T-helper 9 cell (primary cell): ENCODE measurements at places on chromosomes 13 and 19.

- DNase-seq = no peak
Measured at GRCh38 chr13:100619940-100620339, 31.4 kb upstream of the GGACT start.

- DNase-seq = no peak
Measured at GRCh38 chr19:19909654-19910053, 8.9 kb downstream of the ZNF93 start.

GRCh38 chr13:50126993-50127725 lies 111.9 kb downstream of the KCNRG start:
- DNase-seq = peak; percentile 40

DNA sequence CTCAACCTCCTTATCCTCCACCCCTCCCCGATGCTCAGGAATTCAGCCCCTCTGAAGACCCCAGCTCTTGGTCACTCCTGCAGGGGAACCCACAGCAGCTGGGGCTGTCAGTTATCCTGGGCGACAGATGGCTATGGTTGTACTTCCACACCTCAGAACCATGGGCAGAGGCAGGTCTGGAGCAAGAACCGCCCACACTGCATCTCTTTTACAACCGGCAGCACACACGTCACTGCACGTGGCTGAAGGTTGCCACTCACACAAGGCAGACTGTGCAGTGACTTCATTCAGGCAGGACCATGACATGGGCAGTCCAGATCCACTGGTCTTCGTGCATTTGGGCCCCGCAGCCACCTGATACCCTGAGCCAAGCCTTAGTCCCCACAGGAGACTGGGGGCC lies 21.5 kb upstream of the SDHAF1 start:
- DNase-seq = no peak

- DNase-seq = peak; percentile 28
Measured at GRCh38 chr19:17681505-17682125, 6.5 kb downstream of the UNC13A start.

DNA sequence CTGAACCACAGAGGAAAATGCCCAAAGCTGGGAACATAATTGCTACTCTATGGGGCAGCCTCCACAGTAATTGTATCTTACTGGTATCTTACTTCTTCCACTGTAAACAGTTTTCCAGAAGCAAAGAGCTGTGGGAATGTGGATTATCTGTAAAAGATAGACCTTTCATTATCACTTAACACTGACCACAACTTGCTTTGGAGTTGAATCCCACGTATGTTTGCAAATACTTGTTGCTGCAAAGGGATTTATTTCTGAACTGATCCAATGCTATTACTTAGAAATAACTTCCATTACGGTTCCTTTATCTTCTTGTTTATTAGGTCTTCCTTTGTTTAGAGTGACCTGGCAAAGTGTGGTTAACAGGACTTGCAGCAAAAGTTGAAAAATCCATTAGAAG lies 218.1 kb downstream of the KCTD12 start:
- DNase-seq = no peak

DNA sequence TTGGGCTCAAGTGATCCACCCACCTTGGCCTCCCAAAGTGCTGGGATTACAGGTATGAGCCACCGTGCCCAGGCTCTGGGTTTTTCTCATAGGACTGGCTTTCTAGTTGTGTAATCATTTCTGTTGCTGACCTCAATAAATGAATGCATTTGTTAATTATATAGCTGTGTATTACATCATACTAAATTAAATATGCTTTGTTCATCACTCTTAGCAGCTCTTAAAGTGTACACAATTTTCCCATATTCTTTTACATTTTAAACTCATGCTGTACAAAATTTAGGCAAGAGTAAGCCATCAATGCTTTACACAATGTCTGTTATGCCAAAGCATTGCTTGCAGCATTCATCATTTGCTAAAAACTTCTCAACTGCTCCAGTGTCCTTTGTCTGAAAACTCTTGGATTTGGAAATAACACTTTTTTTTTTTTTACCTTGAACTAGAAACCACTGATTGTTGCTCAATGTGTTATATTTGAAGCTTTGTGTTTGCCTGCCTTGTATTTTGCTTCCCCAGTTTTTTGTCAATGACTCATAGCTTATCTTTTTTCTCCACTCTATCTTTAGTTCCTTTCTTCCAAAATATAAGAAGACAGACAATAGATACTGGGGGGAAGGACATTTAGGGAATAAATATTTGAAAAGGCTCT lies 31.4 kb downstream of the CCDC122 start:
- DNase-seq = no peak

- DNase-seq = no peak
Measured at GRCh38 chr19:6509118-6509971, 7.2 kb upstream of the TUBB4A start.

DNA sequence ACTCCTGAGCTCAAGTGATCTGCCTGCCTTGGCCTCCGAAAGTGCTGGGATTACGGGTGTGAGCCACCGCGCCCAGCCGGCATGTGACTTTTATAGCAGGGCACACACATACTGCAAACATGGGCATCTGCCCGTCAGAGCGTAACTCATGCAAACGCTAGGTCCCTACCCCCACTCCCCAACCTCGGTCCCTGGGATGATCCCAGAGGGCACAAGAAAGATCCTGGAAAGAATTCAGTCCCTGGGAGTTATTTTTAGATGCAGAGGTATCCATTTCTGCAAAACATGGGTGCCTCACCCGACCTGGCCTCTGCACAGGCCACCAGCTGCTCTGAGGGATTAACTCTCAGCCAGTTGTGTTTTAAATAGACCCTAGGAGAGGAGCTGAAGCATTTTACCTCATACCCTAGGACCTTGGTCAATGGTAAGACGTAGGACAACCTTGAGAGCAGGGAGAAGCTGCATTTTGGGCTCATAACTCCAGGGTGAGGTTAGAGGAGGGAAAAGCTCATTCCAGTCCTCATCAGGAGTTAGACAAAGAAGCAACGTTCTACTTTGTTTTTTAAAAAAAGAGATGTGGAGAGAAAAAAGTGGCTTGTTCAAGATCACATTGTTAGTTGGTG lies 10.8 kb downstream of the TMEM38A start:
- DNase-seq = no peak

- no peak for DNase-seq
Measured at GRCh38 chr13:98324105-98324504, 147.0 kb upstream of the RNF113B start.

GRCh38 chr19:14394167-14394566 lies 12.9 kb downstream of the ADGRE5 start:
- no peak for DNase-seq

GRCh38 chr13:58893396-58893795 lies 1261.9 kb downstream of the PCDH17 start:
- no peak for DNase-seq

GRCh38 chr13:63184693-63185092 lies 1769.0 kb upstream of the PCDH20 start:
- DNase-seq = no peak

DNA sequence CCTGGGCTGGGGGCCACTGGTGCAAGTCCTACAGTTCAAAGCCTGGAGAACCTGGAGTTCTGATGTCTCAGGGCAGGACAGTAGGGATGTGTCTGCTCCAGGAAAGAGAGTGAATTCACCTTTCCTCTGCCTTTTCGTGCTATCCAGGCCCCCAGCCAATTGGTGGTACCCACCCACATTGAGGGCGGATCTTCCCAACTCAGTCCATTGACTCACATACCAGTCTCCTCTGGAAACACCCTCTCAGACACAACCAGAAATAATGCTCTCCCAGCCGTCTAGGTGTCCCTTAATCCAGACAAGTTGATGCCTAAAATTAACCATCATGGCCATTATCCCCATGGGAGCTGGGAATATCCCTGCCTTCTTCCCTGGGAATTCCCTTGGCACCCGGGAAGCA lies 38.8 kb upstream of the CHST8 start:
- DNase-seq = no peak

DNA sequence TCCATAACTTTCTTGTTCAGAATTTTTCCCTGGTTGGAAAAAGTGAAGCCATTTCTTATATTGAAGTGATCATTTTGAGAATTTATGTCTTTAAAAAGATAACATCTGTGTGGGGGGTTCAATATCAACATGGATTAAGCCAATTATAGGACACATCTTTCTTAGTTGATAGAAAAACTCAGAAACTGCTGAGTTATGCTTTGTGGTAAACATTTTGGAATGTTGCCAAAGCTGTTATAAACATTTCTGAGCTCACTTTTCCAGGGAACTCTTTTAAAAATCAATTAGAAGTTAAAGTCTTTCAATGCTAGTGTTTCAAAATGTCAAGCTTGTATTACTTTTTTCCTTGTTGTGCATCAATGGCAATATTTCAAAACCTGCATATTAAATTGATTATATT lies 248.8 kb downstream of the DACH1 start:
- no peak for DNase-seq

- DNase-seq = no peak
Measured at GRCh38 chr19:41437944-41438574, 1.7 kb downstream of the DMAC2 start.

DNA sequence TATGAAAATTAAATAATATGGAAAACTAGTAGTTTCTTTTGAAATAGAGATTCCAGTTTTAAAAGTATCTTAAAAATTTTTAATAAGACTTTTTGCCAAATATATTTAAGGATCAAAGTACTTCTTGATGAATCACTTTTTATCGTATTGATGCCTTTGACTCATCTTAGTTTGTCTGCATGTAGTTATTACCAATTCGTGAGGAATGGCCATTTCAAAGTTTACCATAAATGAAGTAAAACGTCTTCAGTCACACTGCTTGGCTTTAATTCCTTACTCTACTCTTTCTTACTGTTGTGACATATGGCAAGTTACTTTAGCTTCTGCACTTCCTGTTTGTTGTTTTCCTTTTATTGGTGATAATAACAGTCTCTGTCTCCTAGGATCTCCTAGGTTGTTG lies 38.3 kb downstream of the NDFIP2 start:
- no peak for DNase-seq

- no peak for DNase-seq
Measured at GRCh38 chr13:99978799-99979452, 2.7 kb upstream of the ZIC2 start.

DNA sequence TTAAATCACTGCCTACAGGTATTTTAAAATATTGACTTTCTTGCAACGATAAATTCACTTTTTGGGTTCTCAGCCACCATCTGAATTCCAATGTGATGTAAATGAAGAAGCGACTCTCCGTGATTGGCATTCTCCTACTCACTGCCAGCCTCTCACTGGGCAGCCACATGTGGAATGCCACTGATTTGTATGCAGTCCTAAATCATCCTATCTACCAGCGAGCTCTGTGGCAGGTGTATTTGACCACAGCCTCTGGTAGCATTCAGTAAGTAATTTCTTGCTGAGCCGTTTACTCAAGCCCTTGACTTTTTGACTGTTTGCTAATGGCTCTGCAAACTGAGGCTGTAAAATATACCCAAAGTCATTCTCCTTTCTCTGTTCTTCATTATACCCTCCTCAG lies 559.0 kb upstream of the SLC10A2 start:
- no peak for DNase-seq

DNA sequence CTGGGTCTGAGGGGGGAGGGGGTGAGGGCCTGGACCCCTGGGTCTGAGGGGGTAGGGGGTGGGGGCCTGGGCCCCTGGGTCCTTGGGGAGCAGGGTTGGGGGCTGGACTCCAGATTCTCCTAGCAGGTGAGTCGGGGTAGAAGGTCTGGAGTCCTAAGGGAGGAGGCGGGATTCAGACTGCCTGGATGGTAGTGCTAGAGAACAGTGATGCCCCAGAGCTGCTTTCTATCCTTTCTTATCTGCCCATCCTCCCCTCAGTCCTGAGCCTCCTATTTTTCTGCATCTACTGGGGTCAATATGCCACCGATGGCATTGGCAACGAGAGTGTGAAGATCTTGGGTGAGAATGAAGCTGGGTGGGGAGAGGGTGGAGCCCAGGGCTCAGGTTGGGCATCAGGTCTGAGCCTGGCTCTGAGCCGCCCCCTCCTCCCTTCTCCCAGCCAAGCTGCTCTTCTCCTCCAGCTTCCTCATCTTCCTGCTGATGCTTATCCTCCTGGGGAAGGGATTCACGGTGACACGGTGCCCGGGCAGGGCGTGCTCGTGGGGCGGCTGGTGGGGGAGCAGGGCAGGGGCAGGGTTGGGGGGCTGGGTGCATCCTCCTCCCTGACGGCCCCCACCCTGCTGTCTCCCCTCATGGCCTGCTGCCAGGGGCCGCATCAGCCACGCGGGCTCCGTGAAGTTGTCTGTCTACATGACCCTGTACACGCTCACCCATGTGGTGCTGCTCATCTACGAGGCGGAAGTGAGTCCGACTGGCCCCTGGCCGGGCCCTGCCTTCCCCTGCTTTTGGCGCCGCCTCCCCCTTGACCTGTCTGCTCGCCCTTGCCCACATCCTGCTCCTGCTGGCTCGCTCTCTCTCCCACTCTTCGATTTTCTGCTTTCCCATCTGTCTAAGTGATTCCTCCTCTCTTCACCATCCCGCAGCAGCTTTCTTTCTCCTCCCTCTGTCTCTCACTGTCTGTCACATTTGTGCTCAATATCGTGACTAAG lies 3.4 kb downstream of the TMEM145 start:
- DNase-seq = no peak

DNA sequence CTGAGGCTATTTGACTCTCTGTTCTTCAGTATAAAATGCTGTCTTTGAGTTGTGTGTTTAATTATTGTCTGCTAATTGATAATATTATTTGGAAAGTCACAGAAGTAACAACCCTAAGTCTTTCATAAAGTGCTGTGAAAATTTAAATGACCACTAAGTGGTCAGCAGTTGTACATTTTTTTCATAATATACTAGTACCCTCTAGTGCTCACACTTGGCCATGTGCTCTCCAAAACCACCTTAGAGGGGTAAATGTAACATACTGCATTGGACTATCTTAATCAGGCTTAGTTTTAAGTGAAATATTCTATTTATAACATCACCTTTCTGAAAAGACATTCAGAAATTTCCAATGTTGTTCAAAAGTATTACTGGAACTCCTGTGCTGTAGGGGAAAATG lies 745.3 kb downstream of the GPC5 start:
- no peak for DNase-seq

- no peak for DNase-seq
Measured at GRCh38 chr19:38044267-38045111, 137.5 kb downstream of the SIPA1L3 start.

DNA sequence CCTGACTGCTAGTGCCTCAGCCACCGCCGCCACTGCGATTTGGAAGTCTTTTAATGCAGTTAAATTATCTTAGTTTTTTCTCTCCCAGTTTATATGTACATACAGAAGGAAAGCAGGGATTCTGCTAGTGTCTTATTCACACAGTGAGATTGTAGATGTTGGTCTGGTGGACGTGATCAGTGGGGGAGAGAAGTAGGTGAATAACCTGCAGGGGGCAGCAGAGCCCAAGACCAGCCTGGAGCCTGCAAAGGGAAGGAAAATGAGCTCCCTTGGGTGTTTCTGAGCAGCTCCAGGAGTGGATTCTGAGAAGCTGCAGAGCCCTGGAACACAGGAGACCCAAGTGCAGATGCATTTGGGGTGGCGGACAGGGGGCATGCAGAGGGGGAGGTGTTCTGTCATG lies 26.3 kb downstream of the ZNF844 start:
- peak; percentile 34 for DNase-seq

DNA sequence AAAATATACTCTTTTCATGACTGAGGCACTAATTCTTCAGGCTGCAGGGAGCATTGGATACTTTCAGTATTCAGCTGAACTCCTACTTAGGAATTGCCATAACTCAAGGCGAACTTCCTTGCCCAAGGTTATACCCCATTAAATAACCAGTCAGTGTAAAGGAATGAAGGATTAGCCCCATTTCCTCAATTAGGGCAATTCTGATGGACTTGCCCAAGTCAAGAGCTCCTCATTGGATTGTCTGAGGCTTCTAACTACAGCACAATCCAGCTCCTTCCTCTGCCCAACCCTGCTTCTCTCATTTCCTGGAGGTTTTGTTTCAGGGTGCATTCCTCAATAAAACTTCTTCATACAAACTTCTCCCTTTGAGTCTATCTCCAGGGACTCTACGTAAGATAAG lies 329.2 kb downstream of the LIG4 start:
- no peak for DNase-seq
